ENCODE measurements at places on chromosomes 6 and 20.

GRCh38 chr20:62276439-62276838 lies 26.4 kb upstream of the ADRM1 start:
- peaks cover 55% of the 10 kb centered on the region for H3K36me3 ChIP-seq
- no peaks in the 10 kb centered on the region for H3K4me1 ChIP-seq
- DNase-seq = no peak
- H3K4me3 ChIP-seq = no peak overlapping the region

DNA sequence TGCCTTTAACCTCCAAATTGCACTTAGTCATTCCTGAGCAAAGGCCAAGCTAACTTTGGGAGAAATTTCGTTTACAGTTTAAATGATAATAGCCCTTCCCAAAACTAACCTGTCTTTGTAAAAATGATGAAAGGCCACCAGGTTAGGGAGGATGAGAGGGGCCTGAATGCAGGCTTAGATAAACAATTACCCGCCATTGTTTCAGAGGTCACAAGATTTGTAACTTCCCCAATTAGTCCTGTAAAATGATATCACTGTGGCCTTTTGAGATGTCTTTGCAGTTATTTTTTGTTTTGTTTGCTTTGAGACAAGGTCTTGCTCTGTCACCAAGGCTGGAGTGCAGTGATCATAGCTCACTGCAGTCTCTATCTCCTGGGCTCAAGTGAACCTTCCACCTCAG lies 26.3 kb downstream of the GNL1 start:
- no peak overlapping the region for H3K4me3 ChIP-seq
- peaks cover 43% of the 10 kb centered on the region for H3K4me1 ChIP-seq
- no peak overlapping the region for H3K27ac ChIP-seq
- no peaks in the 10 kb centered on the region for H3K27me3 ChIP-seq

- no peak overlapping the region for H3K27ac ChIP-seq
- H3K36me3 ChIP-seq = peaks cover 11% of the 10 kb centered on the region
- no peak for DNase-seq
- H3K4me1 ChIP-seq = peaks cover 32% of the 10 kb centered on the region
- no peak overlapping the region for H3K4me3 ChIP-seq
Measured at GRCh38 chr6:160010067-160010466, 41.2 kb downstream of the IGF2R start.

DNA sequence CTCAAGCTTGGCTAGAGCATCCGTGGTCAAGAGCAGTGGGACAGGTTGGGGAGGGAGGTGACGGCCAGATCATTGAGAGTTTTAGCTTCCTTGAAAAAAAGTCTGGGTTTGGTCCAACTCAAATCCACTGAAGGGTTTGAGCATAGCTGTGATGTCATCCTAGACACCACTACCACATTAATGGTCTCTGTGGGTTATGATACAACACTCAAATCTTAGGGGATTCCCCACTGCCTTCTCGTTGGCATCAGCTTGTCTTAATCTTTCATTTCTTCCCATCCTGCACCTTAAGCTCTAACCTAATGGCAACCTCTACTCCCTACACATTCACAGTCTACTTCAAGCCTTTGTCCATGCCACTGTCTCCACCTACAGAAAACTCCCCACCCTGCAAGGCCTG lies 77.3 kb downstream of the BMP6 start:
- H3K27me3 ChIP-seq = no peaks in the 10 kb centered on the region
- H3K4me3 ChIP-seq = no peak overlapping the region
- H3K4me1 ChIP-seq = no peaks in the 10 kb centered on the region
- DNase-seq = no peak
- no peaks in the 10 kb centered on the region for H3K36me3 ChIP-seq
- no peak overlapping the region for H3K27ac ChIP-seq

DNA sequence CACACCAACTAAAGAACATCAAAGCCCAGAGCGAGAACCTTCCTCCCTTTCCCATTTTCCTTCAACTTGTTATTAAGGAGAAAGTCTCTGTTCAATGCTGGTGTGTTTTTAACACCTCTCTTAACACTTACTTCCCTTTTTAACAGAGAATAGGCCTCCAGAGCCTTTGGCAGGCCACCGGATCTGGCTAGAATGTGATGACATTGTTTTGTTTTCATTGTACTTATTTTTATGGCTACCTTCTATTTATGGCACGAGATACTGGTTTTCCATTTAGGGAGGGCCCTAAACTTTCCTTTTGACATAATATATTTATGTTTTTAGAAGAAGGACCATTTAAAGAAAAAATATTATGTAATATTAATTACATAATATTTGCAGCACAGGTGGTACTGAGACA lies 21.6 kb downstream of the TCF15 start:
- no peak for DNase-seq
- H3K27me3 ChIP-seq = no peaks in the 10 kb centered on the region
- no peak overlapping the region for H3K4me3 ChIP-seq
- H3K4me1 ChIP-seq = no peaks in the 10 kb centered on the region
- no peaks in the 10 kb centered on the region for H3K36me3 ChIP-seq
- no peak overlapping the region for H3K27ac ChIP-seq

GRCh38 chr6:52724042-52724405 lies 39.3 kb downstream of the GSTA2 start:
- no peaks in the 10 kb centered on the region for H3K36me3 ChIP-seq
- H3K27me3 ChIP-seq = no peaks in the 10 kb centered on the region
- H3K4me3 ChIP-seq = no peak overlapping the region
- H3K4me1 ChIP-seq = no peaks in the 10 kb centered on the region
- H3K27ac ChIP-seq = no peak overlapping the region
- DNase-seq = no peak

DNA sequence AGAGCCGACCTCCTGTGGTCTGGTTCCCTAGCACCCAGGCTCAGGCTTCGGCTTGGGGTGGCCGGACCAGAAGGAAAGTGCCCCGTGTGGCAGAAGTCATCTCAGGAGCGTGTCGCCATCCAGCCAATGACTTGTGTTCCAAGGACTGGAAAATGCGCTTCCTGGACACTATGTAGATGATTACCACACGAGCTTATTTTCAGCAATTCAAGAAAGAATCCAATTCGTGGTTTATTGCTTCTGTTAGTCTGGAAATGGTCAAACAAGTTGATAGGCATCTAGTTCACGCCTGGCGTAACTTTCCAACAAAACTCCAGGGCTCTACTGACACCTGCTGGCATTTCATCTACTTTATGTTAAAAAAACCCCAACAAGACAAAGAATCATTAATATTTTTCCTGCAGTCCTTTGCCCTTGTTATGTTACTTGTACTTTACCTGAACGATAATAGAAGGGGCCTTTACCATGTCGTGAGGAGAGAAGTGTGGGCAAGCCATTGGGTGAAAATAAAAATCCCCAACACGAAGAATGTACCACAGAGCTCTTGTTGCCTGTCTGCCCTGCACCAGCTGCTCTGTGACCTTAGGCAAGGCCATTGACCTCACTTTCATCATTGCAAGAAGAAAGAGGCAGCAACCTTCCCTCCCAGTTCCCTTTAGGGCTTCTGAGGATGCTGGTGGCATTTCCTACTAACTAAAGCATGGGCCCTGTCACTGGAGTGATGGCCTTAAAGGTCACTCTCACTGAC lies 154.7 kb upstream of the LAMP5 start:
- no peaks in the 10 kb centered on the region for H3K36me3 ChIP-seq
- DNase-seq = no peak
- H3K27me3 ChIP-seq = no peaks in the 10 kb centered on the region
- no peak overlapping the region for H3K4me3 ChIP-seq
- no peak overlapping the region for H3K27ac ChIP-seq
- no peaks in the 10 kb centered on the region for H3K4me1 ChIP-seq

DNA sequence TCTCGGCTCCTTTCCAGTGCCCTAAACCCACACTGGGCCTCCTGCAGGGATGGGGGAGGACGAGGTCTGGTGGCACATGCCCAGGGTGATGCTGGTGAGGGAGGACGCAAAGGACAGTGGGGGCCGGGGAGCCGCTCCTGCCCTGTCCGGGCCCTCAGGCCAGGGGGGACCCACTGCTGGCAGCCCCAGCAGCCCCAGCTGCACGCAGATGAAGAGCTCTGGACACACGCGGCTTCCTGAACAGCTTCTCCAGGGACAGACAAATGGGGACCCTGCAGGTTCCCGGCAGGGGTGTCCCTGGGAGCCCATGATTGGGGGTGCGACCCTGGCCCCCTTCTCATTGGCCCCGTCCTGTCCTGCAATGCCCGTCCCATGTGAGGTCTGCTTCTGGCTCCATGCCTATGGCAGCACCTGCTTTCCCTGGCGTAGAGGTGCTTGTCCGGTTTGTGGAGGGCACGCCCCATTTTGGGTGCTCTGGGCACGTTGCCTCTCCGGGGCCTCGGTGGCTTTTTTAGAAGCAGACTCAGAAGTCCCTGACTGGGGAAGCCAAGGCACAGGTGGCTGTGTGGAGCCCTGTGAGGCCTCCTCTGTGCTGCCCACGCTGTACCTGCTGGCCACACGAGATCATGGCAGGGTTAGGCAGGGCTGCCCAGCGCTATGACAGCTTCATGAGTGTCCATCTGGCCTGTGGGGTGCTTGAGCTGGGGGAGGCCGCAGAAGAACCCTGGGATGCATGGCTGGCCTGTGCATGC lies 15.4 kb upstream of the TNFRSF6B start:
- H3K27ac ChIP-seq = no peak overlapping the region
- no peak overlapping the region for H3K4me3 ChIP-seq
- no peak for DNase-seq
- no peaks in the 10 kb centered on the region for H3K27me3 ChIP-seq
- H3K4me1 ChIP-seq = no peaks in the 10 kb centered on the region

GRCh38 chr6:158461954-158462353 lies 97.9 kb upstream of the TMEM181 start:
- no peaks in the 10 kb centered on the region for H3K27me3 ChIP-seq
- H3K36me3 ChIP-seq = peaks cover 5% of the 10 kb centered on the region
- no peak overlapping the region for H3K27ac ChIP-seq
- no peaks in the 10 kb centered on the region for H3K4me1 ChIP-seq
- no peak overlapping the region for H3K4me3 ChIP-seq

DNA sequence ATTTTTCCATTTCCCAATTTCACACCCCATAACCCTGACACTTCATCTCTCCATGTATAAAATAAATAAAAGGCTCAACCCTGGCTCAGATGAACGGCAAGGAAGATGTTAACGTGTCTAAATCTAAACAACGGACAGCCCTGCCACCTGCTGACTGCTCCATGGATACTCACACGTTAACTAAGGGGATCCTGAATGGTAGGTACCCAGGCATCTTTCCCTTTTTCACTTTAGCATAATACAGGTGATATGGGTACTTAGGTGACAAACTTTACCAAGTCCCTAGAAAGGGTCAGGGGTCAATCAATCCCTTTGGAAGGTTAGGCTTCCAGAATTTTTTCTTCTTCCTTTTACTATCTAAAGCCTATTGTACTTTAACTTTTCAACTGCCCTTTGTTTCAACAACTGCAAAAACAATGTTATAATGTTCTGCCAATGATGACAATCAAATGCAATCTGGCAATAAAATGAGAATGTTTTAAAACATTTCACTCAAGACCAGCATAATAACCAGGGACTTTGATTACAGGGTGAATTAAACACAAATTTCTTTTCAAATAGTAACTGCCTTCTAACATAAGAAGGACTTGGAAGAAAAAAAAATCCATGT lies 52.4 kb upstream of the IPCEF1 start:
- H3K27ac ChIP-seq = no peak overlapping the region
- no peak overlapping the region for H3K4me3 ChIP-seq
- H3K4me1 ChIP-seq = no peaks in the 10 kb centered on the region
- no peaks in the 10 kb centered on the region for H3K36me3 ChIP-seq
- DNase-seq = no peak

GRCh38 chr6:140921366-140922226 lies 1211.1 kb upstream of the GJE1 start:
- H3K4me3 ChIP-seq = no peak overlapping the region
- no peaks in the 10 kb centered on the region for H3K27me3 ChIP-seq
- no peak overlapping the region for H3K27ac ChIP-seq
- H3K4me1 ChIP-seq = no peaks in the 10 kb centered on the region
- DNase-seq = no peak

- H3K27ac ChIP-seq = no peak overlapping the region
- H3K36me3 ChIP-seq = no peaks in the 10 kb centered on the region
- no peak for DNase-seq
- no peaks in the 10 kb centered on the region for H3K27me3 ChIP-seq
- H3K4me1 ChIP-seq = no peaks in the 10 kb centered on the region
- H3K4me3 ChIP-seq = no peak overlapping the region
Measured at GRCh38 chr6:129136751-129137150, 253.8 kb downstream of the LAMA2 start.

DNA sequence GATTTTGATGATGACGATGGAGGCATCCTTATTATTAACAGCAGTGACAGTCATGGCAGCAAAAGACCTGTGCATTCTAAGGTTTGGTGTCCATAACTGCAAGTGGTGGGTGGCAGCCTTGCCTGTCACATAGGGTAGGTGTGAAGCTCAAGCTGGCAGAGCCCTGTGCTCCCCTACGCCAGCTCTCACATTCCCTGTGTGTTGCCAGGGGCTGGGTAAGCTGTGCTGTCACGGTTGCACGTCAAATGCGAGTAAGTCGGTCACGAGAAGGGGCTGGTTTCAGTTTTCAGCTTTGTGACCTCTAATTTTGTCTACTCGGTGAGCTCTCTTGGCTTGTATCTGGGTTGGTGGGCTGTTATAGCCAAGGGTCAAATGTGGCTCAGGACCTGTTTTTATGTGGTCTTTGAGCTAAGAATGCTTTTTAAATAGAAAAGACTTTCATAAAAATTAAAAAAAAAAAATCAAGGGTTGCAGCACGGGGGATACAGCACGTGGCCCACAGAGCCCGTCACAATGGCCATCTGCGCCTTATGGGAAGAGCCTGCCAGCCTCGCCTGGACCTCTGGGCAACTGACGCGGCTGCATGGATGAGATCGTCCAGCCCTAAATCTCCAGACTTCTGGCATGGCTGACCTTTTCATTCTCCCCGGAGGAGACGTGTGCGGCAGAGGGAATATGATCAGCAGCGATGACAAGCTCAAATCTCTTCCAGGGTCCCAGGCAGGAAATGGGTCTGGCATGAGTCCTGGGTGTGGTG lies 148.5 kb downstream of the PHACTR3 start:
- H3K27ac ChIP-seq = no peak overlapping the region
- no peaks in the 10 kb centered on the region for H3K4me1 ChIP-seq
- DNase-seq = no peak
- no peak overlapping the region for H3K4me3 ChIP-seq
- no peaks in the 10 kb centered on the region for H3K27me3 ChIP-seq

DNA sequence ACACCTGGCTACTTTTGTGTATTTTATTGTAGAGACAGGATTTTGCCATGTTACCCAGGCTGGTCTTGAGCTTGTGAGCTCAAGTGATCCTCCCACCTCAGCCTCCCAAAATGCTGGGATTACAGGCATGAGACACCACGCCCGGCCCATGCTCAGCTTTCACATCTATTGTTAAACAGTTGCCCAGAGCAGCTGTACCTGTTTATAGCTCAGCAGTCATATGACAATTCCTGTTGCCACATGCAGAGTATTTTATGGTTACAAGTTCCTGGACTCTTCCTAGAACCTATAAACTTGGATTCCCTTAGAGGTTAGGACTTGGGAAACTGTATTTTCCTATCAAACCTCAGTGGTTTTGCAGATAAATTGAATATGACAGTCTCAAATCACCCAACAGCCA lies 188.3 kb upstream of the KCNG1 start:
- peaks cover 6% of the 10 kb centered on the region for H3K27me3 ChIP-seq
- H3K36me3 ChIP-seq = no peaks in the 10 kb centered on the region
- no peak overlapping the region for H3K4me3 ChIP-seq
- H3K27ac ChIP-seq = no peak overlapping the region

GRCh38 chr6:157069585-157069984 lies 253.7 kb downstream of the TMEM242 start:
- H3K27ac ChIP-seq = no peak overlapping the region
- H3K27me3 ChIP-seq = no peaks in the 10 kb centered on the region
- peaks cover 33% of the 10 kb centered on the region for H3K4me1 ChIP-seq
- H3K36me3 ChIP-seq = no peaks in the 10 kb centered on the region

All from CD4-positive, alpha-beta memory T cell (primary cell).